Activated CD4-positive, alpha-beta T cell treated with anti-CD3 and anti-CD28 coated beads, Interleukin-2, amount 50 U/mL, for 16 hours (primary cell): ENCODE measurements at places on chromosomes 6 and 20.

GRCh38 chr6:40569162-40569910, 17.8 kb downstream of the LRFN2 start:
- DNase-seq, result no peak

GRCh38 chr6:165181951-165182414, 127.4 kb downstream of the C6orf118 start:
- no peak for DNase-seq

DNA sequence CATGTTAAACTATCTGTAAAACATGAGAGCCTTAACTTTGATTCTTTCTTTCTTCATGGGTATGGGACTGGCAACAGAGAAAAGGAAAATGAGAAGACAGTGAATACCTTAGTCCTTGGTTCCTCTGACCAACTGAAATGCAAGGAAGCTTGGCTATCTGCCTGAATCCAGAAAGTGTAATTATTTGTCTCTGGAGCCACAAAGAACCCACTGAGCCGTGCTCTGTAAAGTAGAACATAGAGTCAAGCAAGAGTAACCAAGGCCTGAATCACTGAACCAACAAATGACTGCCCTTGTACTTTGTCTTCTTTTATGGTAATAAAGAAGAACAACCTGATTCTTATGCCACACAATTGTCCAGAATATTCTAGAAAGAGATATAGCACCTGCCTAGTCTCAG, 27.6 kb downstream of the PKHD1 start:
- no peak for DNase-seq

GRCh38 chr6:17762651-17763050, 55.9 kb upstream of the NUP153 start:
- peak; percentile 61 for DNase-seq

DNA sequence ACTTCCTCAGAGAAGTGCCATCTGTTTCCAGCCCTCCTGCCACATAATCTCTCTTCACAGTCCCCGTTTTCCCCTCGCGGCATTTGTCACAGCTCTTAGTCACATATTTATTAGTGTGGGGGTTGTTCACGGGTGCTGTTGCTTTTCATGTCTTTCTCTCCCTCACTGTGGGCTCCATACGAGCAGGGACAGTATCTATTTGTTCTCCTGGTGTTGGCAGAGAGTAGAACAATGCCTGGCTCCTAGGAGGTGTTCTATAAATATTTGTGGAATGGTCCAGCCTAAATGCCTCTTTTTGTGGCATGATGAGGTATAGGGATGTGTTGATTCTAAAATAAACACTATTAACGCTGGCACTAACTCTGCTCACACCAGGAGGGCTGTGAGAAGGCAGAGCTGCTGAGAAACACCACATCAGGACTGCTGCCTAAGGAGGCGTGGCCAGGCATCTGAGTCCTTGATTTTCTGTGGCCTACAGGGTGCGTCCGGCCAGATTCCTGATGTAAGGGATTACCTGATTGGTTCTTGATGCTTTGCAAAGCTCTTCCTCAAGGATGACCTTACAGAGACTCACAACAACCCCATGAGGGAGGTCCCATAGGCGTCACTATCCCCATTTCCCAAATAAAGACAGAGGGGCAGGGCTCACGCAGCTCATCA, 219.8 kb upstream of the ARID1B start:
- no peak for DNase-seq

DNA sequence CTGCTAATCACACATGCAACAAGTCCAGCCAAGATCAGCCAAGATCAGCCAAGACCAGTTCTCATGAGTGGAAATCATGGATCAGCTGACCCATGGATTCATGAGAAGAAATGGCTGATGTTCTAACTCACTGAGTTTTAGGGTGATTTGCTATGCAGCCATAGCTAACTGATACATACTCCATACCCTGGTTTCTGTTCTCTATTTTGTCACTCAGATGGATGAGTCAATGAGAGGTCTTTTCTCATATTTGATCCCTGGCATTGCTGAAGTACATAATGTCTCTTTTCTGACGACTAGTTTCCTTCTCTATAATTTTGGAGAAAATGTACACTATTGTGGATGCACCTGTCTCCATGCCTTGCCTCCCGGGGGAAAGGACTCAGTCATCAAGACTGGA, 118.4 kb upstream of the LY86 start:
- DNase-seq, result no peak

DNA sequence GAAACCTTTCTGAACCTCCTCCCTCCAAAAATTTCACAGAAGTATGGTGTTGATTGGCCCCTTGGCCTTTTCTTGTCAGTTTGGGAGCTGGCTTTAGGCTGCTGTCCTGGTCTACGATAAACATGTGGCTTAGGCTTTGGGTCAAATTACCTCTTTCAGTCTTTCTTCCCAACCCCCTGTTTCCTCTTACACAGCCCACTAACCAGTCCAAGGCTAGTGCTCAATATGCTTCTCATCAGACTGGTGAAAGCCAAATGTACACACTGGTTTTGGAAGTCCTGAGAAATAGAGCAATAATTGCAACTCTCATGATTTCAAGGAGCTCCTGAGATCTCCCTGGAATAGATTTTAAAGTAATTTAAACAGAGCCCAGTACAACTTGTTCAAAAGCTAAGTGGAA, 933.7 kb upstream of the GJE1 start:
- DNase-seq, result no peak

DNA sequence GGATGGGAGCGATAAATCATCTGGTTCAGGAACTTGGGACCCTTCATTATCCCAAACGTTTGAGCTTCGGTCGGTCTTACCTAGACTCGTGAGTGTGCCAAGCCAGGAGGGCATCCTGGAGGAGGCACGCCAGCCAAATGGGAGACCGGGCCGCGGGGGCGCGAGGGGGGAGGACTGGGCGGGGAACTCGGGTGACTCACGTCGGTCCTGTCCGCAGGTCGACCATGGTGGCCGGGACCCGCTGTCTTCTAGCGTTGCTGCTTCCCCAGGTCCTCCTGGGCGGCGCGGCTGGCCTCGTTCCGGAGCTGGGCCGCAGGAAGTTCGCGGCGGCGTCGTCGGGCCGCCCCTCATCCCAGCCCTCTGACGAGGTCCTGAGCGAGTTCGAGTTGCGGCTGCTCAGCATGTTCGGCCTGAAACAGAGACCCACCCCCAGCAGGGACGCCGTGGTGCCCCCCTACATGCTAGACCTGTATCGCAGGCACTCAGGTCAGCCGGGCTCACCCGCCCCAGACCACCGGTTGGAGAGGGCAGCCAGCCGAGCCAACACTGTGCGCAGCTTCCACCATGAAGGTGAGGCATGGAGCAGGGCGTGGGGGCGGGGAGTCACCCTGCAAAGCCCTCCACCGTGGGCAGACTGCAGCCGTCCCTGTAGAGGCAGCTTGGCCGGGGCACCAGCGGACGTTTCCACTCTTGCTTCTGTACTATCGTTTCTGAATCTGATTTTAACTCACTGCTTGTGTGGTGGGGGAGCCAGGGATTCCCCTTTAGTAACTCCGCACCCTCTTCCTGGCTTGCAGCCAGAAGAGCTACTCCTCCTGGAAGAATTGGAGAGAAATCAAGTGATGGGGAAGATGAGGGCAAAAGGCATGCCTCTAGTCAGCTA, 2.7 kb downstream of the BMP2 start:
- no peak for DNase-seq

DNA sequence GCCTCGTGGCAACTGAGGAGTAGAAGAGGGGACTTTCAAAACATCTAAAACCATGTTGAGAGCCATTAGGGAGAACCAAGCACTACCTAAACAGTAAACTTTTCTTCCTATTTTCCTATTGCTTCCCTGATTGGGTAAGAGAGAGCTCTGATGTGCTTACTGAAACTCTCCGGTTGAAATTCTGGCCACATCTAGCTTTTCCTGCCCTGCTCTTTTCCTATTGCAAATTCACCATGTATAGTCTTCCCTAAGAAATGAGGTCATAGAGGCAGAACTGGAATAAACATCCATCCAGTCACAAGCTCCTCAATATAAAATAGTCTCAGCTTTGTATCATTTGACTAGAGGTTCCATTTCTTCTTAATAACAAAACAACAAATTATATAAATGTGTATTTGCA, 199.5 kb upstream of the CNR1 start:
- no peak for DNase-seq

GRCh38 chr6:80523010-80523409, 416.5 kb downstream of the BCKDHB start:
- no peak for DNase-seq

GRCh38 chr6:166206066-166206465, 38.4 kb upstream of the TBXT start:
- DNase-seq, result no peak

DNA sequence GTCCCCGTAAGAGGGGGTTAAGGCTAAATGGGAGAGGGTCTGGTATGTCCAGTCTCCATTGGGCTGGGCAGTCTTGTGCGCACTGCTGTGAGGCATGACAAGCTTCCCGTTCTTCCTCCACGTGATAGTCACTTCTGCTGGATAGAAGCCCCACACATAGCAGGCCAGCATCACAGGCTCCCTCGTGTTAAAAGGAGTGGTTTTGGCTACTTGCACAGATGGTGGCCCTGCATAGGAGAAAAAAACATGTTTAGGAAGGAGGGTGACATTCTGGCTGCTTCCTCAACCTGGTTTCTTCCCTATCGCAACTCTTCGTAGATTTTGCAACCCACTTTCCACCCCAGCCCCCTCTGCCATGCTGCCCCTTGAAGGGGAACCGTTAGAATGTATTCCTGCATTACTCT, 3.6 kb downstream of the HLA-DMB start:
- no peak for DNase-seq

DNA sequence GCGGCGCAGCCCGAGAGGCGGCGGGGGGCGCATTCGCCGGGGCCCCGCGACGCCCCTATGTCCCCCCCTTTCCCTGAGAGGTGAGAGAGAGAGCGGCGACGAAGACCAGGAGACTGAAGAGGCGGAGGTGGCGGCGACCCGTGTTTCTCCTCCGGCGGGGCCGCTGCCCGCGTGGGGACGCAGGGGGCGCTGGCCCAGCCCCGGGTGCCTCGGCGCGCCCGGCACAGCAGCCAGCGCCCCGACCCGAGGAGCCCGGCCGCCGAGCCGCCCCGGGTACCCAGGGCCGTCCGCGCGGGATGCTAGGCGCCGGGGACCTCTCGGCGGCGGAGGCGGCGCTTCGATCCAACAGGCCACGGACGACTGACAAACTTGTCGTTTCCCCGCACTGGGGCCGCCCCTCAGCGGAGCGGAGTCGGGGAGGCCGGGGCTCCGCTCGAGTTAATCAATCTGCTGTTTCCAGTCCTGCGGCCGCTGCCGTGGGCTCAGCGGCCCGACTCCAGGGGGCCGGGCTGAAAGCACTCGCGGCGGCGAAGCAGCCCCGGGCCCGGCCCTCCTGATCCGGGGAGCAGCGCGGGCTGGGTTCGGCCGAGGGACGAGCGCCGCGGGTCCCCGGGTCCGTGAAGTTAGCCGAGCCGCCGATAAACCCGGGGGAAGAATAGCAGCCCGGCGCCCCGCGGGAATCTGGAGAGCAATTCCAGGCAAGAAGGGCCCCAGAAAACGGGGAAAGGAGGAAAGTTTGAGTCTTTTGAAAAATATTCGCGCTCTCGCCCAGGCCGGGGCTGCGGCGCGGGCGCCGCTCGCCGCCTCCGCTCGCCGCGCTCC, 631 bp downstream of the MDGA1 start:
- DNase-seq, result peak; percentile 30

DNA sequence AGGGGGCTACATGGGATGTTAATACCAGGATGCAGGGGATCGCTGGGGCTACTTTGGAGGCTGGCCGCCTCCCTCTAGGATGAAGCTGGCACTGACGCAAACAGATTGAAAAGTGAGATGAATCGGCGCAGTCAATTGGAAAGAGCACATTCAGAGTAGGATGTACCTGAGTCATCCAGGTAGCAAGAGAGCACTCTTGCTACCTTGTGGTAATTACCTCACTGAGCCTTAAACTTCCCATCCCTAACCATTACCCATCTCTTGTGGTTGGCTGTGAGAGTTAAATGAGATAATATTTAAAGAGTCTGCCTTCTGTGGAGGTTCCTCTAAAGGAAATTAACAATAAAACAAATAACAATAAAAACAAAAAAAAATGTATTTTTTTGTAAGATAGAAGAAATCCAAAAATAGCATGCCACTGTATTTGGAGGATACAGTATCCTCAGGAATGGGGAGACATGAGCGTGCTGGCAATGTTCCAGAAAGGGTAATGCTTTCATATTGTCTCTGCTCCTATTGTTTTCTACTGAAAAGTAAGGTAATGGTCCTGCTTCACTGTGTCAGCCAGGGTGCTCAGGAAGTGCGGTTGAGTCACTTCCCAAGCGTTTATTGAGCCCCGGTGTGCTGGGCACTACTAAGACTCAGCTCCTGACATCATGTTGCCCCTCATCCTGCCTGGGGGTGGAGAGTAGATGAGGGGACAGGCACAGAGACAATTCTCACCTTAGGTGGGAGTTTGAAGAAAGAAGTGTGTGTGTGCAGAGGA, 301.1 kb downstream of the EYA4 start:
- DNase-seq, result peak; percentile 22

- DNase-seq, result peak; percentile 71
Observed at GRCh38 chr20:62739581-62740285, 31.1 kb downstream of the NTSR1 start.

DNA sequence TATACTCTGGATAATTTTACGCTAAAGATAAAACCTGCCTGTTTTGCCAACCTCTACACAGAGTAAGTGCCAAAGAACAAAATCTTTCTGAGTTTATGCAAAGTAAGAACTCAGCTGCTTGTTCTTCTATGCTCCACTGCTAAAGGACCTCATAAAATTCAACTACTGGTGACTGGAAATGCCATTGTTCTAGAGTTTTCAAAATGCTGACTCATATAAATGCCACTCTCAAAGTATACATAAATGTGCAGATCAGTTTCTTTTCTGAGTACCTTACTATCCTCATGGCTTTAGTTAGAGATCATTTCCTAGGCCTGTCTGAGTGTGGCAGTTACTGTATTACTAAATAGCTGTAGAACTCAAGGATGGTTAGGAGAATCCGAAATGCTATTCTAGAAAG, 45.6 kb downstream of the LYRM4 start:
- DNase-seq, result no peak

DNA sequence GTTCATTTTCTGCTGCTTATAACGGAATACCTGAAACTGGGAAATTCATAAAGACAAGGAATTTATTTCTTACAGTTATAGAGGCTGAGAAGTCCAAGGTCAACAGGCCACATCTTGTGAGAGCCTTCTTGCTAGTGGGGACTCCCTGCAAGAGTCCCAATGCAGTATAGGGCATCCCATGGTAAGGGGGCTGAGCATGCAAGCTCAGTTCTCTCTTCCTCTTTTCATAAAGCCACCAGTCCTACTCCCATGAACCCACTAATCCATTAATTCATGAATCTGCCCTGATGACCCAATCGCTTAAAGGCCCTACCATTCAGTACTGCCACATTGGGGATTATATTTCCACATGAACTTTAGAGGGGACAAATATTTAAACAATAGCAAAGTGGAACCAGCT, 26.5 kb downstream of the CYB5R4 start:
- DNase-seq, result no peak
